Peyer's patch (tissue), 4 donors: ENCODE measurements at places on chromosomes 6 and 20. TPM values are rescaled to one million over a fixed set of nuclear protein-coding genes. Genes with fewer than 3 reads are reported as not detected.

Gene RAET1G
- total RNA-seq, result not detected

Gene SLC22A1
- total RNA-seq, result not detected

Gene HTR1E
- not detected for total RNA-seq

Gene FIG4
- 16.8 TPM for total RNA-seq

DNA sequence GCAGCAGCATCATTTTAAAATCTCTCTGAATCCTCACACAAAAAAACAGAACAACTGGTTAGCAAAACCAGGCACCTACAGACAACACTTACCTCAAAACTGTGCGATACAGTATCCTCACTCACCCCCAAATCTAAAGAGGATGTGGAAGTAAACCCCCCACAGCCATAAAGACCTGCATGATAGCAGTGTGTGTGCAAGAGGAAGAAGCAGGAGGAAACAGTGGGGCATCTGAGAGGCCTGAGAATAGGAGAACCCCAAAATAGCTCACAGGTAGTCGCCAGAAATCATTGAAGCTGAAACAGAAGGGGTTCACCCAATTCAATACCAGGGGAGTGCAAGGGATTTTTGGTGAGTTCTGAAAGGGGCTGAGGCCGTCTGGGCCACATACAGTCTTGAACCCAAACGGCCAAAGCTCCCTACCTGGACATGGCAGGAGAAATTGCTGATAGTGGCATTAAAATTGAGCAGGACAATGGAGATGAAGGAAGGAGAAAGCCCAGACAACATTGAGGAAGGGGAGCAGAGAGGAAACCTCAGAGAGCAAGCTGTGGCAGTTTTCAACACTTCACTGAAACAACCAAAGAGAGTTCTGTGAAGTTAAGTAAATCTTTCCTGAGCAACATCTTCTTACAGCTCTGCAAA, 129.7 kb downstream of the FIG4 start:
- DNase-seq, result no peak

GRCh38 chr6:116399287-116399686, 28.5 kb downstream of the DSE start:
- DNase-seq, result no peak

- DNase-seq, result peak; percentile 71
These were observed 86.2 kb downstream of the PLEKHG1 start for GRCh38 chr6:150685860-150686259.

GRCh38 chr6:30618270-30618797, 694 bp downstream of the MRPS18B start:
- DNase-seq, result peak; percentile 57
